ENCODE measurements at places on chromosomes 16 and 17.

DNA sequence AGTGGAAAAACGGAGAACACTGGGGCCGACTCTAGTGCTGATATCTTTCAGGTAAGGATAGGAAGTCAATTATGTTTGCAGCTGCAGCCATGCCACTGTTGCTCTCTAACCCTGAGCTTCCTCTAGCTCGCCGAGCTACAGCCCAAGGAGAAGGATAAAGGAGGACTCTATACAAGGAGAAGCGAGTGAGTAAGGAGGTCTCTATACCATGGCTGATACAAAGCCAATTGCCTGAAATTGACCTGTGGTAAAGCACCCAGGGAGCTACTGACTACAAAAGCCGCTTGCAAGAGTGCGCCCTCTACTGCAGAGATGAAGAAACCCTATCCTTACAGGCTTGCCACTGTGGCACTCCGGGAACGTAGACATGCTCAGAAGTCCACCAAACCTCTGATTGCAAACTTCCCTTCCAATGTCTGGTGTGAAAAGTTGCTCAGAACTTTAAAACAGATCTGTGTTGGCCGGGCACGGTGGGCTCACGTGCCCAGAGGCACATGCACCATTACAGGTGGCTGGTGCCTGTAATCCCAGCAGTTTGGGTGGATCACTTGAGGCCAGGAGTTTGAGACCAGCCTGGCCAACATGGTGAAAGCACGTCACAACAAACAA, 10.8 kb upstream of the SLC46A1 start:
- peak; percentile 89 for DNase-seq

DNA sequence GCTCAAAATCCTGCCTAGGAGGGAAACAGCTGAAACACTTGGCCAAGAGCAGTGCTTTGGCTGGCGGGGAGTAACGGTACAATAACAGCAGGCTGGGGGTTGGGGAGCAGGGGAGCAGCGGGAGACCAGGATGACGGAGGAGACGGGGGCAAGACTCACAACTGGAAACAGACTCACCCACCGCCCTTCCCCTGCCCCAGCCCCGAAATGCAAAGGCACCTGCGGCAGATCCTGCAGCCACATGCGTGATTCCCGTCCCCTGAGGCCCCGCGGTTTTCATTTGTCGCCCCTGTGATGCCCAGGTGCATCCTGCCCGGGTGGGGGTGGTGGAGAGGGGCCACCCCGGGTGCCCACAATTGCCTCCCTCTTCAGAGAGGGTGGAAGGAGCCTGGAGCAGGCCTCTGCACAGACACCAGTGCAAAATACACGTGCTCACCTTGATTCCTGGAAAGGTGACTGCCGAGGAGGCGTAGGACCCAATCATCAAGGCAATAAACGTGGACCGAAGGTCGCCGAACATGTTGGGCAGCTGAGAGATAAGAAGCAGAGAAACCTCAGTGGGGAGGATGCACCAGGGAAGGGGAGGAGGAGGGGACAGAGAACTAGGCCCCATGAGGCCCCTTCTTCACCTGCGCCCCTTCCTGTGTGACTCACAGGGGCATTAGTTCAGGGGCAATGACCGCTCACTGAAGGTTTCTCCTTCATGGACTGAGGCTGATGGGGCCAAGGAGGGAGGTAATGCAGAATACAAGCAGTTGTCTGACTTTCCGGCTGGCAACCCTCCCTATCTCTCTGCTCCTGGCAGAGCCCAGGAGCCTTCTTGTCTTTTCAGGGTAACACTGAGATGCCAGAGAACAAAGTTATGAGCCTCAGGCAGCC, 30.4 kb upstream of the PITPNA start:
- DNase-seq, result peak; percentile 88

- peak; percentile 55 for DNase-seq
These were observed 10.0 kb upstream of the CD300LD start for GRCh38 chr17:74601944-74602572.

DNA sequence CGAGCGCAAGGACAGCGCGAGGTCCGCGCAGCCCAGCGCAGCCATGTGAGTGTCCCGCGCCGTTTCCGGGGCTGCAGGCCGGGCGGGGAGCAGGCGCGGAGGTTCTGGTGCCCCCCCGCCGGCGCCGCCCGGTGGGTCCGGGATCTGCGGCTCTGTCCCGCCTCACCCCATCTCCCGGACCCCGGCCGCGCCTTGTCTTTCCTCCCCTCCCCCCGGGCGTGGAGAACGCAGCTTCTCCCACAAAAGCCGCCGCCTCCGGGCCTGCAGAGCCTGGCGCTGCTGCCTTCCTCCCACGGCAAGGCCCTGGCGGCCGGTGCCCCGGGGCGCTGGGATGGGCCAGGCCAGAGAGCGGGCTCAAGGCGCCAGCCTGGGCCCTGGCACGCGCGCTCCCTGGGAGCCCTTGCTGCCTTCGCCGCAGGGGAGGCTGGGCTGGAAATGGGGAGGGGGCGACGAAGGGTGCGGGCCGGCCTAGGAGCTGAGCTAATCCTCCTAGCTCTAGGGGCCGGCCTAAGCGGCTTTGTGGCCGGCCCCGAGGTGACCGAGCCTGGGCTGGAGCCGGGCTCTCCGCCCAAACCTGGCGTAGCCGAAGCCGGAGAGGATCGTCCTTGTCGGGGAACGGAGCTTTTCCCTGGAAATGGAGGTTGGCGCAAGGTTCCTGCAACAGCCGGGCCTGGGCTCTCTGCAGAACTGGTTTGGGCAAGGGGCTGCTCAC, 397 bp downstream of the RIPOR1 start:
- peak; percentile 71 for DNase-seq

DNA sequence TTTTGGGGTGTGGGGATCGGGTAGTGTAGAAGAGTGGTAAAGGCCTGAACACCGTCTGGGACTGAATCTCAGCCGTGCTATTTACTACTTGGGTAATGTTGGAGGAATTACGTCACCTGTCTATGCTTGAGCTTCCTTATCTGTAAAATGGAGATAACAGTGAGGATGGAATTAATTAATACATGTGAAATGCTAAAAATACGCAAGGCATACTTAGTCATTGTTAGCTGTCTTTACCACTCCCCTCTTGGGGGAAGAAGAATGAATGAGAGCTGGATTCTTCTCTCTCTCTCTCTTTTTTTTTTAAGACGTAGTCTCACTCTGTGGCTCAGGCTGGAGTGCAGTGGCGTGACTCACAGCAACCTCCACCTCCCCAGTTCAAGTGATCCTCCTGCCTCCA, 41.1 kb upstream of the TANGO6 start:
- no peak for DNase-seq

- DNase-seq, result no peak
These were observed 3.7 kb downstream of the TMEM101 start for GRCh38 chr17:44010966-44011647.

DNA sequence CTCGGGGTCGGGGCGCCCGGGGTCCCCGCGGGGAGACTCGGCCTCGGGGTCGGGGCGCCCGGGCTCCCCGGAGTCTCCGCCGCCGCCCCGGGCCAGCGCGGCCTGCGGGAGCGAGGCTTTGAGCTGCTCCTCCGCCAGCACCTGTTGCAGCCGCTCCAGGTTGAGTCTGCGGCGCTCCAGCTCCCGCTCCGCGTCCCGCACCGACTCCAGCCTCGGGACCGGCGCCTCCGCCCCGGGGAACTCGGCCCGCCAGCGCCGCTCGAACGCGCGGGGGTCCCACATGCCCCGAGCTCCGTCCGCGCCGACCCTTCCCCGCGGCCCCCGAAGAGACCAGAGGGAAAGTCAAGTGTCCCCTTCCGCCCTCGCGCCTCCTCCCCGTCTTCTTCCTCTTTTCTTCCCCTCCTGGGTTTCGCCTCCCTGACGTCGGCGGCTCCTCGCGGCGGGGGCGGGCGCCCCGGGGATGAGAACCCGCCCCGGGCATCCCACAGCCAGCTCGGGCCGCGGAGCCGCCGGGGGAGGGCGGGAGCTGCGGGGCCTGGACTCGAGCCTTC, 40.8 kb upstream of the BHLHA9 start:
- peak; percentile 59 for DNase-seq

GRCh38 chr17:35082073-35082657, 18.7 kb upstream of the RFFL start:
- DNase-seq, result no peak

GRCh38 chr17:50459756-50460155, 8.9 kb downstream of the CHAD start:
- no peak for DNase-seq

DNA sequence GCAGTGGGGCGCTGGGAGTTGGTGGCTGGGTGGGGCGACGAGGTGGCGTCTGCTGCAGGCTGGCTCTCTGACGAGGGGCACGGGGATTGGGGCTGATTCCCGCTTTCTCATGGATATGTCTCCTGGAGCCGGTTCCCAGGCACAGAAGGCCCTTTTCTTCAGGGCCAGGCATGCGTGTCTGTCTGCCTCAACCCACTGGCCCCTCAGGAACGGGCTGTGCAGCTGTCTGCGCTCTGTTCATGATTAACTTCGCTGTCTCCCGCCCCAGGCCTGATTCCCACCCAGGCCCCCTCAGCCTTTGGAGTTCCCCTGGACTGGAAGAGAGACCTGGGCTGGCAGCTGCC, 53.1 kb downstream of the RAP1GAP2 start:
- DNase-seq, result no peak

- DNase-seq, result no peak
These were observed 229.9 kb downstream of the MSI2 start for GRCh38 chr17:57485916-57486881.

DNA sequence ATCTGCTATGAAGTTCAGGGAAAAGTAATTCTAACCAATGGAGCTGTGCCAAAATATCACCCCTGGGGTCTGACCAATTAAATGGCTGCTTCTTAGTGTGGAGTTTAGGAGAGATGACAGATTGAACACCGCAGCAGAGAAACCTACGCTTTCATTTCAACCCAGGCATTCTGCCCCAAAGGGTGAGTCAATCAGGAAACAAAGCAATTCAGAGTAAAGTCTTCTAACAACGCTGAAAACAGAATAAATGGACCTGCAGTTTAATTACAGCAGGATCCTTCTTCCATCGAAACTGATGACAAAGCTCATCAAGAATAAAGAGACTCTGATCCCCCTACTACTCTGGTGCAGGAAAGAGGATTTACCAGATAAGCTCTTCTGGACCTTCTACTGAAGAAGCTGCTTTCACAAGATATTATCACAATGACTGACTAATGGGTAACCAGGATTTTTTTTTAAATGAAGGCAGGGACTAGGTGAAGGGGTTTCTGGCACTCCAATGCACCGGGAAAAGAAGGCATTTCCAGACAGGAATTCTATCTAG, 16.7 kb downstream of the RFFL start:
- no peak for DNase-seq

DNA sequence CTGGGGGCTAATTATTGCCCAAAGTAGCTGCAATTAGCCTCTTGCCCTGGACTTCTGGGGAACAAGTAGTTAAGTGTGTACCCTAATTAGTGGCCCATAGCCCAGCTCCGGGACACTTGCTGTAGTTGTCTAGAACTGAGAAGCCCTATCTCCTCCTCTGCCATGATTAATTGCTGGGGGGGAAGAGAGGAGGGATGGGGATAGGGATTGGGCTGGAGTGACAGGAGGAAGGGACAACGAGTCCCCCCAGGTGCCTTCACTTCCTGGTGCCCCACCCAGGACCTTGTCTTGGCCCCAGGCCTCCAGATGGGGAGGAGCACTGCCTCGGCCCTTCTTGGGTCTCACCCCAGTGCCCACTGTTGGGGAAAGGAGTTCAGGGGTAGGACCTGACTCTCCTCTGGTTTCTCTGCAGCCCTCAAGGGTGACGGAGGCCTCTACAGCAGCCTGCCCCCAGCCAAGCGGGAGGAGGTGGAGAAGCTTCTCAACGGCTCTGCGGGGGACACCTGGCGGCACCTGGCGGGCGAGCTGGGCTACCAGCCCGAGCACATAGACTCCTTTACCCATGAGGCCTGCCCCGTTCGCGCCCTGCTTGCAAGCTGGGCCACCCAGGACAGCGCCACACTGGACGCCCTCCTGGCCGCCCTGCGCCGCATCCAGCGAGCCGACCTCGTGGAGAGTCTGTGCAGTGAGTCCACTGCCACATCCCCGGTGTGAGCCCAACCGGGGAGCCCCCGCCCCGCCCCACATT, 17.4 kb downstream of the NGFR start:
- DNase-seq, result no peak

- no peak for DNase-seq
These were observed 236.1 kb downstream of the GRIN2A start for GRCh38 chr16:9946022-9946720.

- peak; percentile 67 for DNase-seq
These were observed 32.1 kb upstream of the FBXW10B start for GRCh38 chr17:15651583-15652110.

- DNase-seq, result no peak
These were observed 63.3 kb downstream of the IRF8 start for GRCh38 chr16:85961988-85962915.
